ENCODE measurements at places on chromosomes 12 and 14. TPM values are rescaled to one million over a fixed set of nuclear protein-coding genes. Genes with fewer than 3 reads are reported as not detected.

Gene SCN8A
- 1.1 TPM for polyA plus RNA-seq

Gene FOXN4
- 1.6 TPM for polyA plus RNA-seq

Gene KRT71
- not detected for polyA plus RNA-seq

Gene MYH6
- not detected for polyA plus RNA-seq

Gene TMEM253
- 2.3 TPM for polyA plus RNA-seq

Gene PTGDR
- 0.21 TPM for polyA plus RNA-seq

Gene IL31
- polyA plus RNA-seq: not detected

Gene FOXA1
- polyA plus RNA-seq: 45.5 TPM

Gene FOXG1
- 0.12 TPM for polyA plus RNA-seq

Gene C12orf50
- polyA plus RNA-seq: 0.51 TPM

Gene EIF2S3B
- 3.8 TPM for polyA plus RNA-seq

Gene KRT73
- 0.10 TPM for polyA plus RNA-seq

Gene ZNF891
- polyA plus RNA-seq: 3.7 TPM

Gene ACOT6
- not detected for polyA plus RNA-seq

Gene ST8SIA1
- 8.0 TPM for polyA plus RNA-seq

Gene LRCOL1
- 2.2 TPM for polyA plus RNA-seq

Gene DAD1
- polyA plus RNA-seq: 220 TPM

Gene ABCB9
- polyA plus RNA-seq: 6.9 TPM

Gene HNF1A
- 3.3 TPM for polyA plus RNA-seq

Gene CCDC85C
- 6.4 TPM for polyA plus RNA-seq

Gene IAPP
- not detected for polyA plus RNA-seq

Gene ING4
- polyA plus RNA-seq: 99.7 TPM

Gene NDRG2
- polyA plus RNA-seq: 138 TPM

Gene DBX2
- polyA plus RNA-seq: not detected

Gene CCDC197
- polyA plus RNA-seq: not detected

Gene GZMB
- 0.70 TPM for polyA plus RNA-seq

Gene SMIM41
- 8.0 TPM for polyA plus RNA-seq

Gene AMDHD1
- polyA plus RNA-seq: 0.89 TPM

Measured in right lung (tissue), 10 donors.